Brain (organoid and tissue), 16 donors: ENCODE measurements at places on chromosomes 1 and 21.

- DNase-seq = no peak
Measured at GRCh38 chr1:6560267-6560666, 5.2 kb downstream of the TAS1R1 start.

DNA sequence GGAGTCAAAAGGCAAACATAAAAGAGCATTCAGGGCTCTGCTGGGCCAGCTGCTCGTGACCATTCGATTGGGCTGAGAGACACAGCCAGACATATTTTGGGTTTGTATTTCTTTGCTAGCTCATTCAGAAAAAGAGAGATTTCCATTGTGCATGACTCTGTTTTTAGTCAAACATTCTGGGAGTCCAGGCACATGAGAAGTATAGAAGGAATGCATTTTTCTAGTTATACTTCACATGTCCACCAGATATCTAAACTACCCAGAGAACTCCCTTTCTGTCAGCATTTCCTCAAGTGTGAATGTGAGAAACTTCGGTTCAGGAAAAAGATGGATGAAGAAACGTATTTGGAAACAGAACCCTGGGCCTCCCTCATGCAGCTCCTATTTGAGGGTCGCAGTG, 6.3 kb upstream of the KCNE1 start:
- DNase-seq = no peak

DNA sequence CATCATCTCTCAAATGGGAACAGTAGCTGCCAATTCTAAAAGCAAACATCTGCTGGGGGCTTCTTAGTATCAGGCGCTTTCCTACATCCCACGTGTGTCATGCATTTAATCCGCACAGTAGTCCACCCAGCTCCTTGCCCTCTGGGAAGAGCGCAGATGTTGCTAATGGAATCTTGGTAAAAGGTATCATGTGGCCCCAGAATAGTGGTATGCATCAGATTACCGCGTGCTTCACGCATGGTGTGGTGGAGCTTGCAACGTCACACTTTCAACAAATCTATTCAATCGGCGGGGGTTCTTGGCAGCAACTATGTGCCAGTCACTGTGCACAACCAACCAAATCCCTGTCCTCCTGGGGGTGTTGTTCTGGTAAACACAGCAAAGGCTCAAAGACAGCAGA, 141.0 kb downstream of the HIVEP3 start:
- DNase-seq = no peak

DNA sequence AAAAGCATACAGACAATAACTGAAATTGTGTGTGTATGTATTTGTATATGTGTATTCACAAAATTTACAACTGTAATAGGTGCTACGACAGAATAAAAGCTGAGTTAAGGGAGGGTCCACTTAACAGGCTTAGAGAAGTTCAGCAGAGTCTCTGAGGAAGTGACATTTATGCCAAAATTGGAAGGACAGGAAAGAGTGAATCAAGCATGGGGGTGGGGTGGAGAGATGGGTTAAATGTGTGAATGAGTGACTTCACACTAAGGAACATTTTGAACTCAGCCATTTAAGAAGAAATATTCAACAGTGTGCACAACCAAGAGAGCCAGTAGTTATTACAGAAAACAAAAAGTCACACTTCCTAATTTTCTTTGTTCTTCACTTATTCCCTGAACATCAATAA, 53.8 kb upstream of the RGS1 start:
- DNase-seq = no peak

GRCh38 chr1:14750490-14750889, 152.0 kb downstream of the KAZN start:
- DNase-seq = no peak

- DNase-seq = no peak
Measured at GRCh38 chr1:29555043-29555620, 318.8 kb downstream of the PTPRU start.

DNA sequence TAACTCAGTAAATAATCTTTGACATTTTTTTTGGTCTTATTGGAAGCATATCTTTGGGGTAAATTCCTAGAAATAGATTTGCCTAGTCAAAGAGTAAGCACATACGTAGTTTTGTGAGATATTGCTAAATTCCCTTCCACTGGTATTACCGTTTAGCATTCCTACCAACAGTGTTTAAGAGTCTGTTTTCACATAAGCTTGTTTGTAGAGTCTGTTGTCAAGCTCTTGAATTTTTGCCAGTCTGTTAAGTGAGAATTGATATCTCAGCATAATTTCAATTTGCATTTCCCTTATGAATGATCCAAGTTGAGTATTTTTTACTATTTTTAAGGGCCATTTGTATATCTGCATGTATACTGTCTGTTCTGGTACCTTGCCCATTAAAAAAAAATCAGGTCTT, 37.0 kb upstream of the MPC2 start:
- peak; percentile 73 for DNase-seq

- DNase-seq = peak; percentile 32
Measured at GRCh38 chr1:202088206-202088605, 34.5 kb upstream of the GPR37L1 start.

DNA sequence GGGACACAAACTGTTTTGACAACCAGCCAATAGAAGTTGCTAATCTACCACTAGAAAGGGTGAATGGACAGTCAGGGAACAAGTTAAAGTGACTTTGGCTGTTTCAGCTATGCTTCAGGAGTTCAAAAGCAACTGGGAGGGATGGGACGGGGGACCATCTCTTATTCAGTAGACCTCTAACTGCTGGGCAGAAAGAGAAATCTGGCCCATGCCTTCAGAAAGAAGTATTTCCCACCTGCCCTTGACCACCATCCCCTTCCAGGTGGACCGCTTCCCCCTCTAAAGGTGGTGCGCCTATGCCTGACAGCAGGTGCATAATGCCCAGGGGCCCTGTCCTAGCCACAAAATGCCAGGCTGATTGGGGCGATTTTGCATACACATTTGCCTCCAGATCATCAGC, 5.2 kb downstream of the ITPKB start:
- no peak for DNase-seq

GRCh38 chr1:211511947-211512346, 20.0 kb upstream of the RD3 start:
- no peak for DNase-seq

DNA sequence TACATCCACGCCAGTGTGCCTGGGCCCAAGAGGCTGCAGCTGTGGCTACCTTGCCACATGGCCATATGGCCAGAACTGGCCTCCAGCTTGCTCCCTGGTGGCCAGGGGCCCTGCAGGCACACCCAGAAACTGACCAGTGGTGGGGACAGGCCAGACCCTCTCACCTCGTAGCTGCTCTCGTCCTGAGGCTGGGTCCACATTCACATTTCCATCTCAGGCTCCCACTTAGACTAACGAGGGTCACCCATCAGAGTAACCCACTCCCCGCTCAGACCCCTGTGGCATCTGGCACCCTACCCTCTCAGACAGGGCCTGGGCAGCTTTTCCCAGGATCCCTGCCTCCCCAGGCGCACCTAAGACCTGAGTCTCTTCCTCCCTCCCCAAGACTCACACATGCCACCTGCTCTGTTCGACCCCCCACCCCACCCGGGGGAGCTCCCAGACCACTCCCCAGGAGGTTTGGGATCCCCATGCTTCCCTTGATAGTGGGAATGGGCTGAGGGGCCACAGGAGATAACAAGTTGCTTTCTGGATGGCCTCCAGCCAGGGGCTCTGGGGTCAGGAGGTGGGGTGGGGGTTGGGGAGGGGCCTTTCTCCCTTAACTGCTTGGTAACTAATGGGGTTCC, 21.3 kb upstream of the RNU1-4 start:
- no peak for DNase-seq

DNA sequence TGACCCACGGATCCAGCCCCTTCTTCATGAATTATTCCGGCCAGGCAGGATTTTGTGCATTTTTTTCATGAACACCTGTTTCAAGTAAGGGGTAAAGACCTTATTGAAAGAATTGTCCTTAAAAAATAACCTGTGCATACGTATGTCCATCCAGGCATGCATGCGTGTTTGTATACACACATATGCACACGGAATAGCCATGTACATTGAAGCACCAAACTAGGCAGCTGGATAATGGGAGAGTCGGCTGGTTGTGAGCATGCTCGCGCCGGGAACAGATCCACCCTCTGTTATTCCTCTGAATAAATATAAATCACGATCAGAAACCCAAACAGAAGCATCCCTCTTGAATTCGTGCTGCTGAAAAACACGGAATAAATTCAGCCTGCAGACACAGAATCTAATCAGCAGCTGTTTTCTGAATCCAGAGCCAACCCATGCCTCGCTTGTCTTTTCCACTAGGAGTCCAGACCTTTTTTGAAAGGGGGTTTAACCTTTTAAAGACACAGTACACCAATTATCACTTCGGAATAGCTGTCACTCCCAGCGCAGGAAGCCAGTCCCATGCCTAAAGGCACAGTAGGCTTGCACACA, at the start of gene HIVEP3:
Gene HIVEP3 (minus strand): TSS at position 473 of the 594 bp plus-strand sequence.
- peak; percentile 87 for DNase-seq
